ENCODE measurements at places on chromosomes 5 and 9.

- DNase-seq = no peak
These were observed 109.3 kb upstream of the TMEM161B start for GRCh38 chr5:88377705-88378656.

GRCh38 chr9:132944294-132945185, at the start of gene TSC1:
Gene TSC1 (minus strand): TSS chr9:132944616. CDS start chr9:132928872, 15,744 bp downstream.
- DNase-seq = peak; percentile 97

GRCh38 chr9:27676827-27677226, 103.5 kb upstream of the C9orf72 start:
- no peak for DNase-seq

GRCh38 chr9:90851444-90851843, 49.8 kb downstream of the SYK start:
- no peak for DNase-seq

DNA sequence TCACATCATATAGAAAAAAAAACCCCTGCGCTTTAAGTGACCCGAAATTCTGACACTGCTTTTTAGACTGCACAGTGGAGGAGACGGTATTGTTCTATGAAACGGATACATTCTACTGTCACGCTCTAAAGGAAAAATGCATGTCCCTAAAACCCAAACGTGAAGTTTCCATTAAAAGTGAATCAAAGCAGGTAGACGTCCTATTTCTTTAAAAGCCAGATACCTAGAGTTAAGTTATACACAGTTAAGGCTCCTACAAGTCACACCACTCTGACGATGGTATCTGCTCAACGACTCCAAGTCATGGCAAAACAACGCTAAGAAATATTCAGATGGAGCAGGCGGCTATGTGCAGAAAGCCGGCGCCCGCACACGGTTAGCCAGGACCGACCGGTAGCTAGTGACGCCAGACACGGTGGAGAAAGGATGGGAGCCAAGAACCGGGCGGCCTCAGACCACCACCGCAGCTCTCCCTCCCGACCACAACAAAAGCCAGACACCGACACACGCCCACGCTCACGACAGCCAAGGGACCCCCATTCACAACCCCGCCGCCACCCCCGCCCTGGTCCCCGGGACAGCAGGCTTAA, 734 bp downstream of the SKP1 start:
- DNase-seq = no peak

GRCh38 chr5:148733601-148734438, 79.5 kb upstream of the HTR4 start:
- peak; percentile 78 for DNase-seq

DNA sequence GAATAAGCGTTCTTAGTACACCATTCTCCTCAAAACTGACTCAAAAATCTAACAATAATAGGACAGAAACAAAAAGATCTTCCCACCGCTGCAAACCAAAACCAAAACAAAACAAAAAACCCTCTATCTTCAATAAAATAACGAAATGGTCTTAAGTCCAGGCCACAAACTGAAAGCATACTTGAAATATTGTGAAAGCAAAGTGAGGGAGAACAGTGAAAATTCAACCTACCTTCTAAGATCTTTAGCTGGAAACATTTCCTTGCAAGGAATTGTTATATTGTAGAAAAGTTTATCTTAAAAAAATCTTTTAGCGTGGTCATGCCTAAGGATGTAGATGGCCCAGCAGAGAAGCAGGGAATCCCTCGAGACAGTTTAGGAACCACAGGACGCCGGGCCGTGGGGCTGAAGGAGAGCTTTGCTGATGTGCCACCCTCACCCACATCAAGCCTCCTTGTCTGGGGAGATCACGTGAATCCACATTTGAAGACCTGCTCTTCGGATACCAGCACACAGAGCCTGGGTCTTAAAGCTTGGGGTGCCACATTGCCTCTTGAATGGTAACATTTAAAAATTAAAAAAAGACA, 27.8 kb upstream of the LVRN start:
- DNase-seq = no peak

DNA sequence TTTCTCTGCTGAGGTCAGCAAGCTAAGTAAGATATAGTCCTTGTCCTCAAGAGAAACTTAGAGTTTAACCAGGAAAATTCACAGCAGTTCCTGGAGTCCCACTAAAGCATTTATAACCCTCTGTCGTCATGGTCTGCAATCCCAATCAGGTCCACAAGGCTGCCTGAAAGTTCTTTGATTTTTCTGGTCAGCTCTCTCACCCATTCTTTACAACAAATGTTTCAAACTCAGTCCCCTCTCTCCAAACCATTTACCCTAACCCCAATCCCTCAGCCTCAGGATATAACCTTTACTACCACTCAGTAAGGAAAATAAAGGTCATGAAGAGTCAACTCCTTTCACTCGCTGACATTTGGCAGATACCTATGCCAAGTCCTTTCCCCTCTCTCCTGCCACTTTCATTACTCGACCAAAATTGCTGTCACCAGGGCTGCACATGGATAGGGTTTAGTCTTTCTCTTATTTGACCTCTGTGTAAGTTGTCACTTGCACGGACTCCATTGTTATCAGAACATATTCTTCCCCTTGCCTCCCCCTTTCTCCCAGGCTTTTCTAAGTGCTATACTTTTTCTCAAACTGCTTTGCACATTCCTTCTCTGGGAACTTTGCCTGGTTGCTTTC, 936.6 kb downstream of the NR2F1-AS1 start:
- DNase-seq = no peak

GRCh38 chr5:111299831-111300432, 75.7 kb downstream of the CAMK4 start:
- no peak for DNase-seq

DNA sequence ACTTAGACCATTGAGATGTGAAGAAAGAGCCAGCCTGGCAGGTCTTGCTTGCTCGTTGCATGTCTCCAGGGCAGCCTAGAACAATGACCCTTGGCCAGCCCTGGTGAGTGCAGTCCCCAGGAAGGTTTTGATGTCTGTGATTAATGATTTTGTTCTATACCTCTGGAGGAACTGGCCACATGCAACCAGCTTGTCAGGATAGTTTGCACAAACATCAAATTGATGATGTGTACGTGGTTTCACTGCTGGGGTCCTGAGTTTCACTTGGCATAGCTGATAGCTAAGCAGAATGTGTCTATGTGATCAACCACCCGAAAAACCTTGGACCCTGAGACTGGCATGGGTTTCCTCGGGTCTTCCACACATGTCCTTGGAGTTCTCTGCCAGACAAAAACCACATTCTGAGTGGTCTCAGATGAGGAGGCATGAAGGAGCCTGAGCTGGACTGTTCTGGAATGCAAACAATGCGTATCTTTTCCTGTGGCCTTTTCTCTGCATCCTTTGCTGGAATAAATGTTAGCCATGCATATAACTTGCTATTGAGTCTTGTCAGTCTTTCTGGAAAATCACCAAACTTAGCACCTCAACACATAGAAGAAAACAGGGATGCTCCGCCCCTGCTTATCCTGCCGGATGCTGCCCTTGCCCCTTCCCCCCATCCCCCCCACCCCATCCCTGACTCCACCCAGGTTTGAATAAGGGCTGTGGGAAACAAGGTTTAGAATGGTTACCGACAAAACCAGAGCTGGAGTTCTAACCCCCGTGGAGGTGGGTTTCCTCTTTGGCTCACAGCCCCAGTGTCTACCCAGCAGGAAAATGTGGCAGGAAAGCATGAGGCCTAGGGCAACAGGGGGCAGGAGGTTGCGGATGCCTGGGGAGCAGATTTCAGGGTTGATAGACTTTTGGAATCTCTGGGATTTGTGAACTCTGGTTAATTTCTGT, 50.1 kb upstream of the ANKRD33B start:
- DNase-seq = peak; percentile 54

- DNase-seq = no peak
These were observed 16.7 kb upstream of the TNFSF8 start for GRCh38 chr9:114947058-114947457.

DNA sequence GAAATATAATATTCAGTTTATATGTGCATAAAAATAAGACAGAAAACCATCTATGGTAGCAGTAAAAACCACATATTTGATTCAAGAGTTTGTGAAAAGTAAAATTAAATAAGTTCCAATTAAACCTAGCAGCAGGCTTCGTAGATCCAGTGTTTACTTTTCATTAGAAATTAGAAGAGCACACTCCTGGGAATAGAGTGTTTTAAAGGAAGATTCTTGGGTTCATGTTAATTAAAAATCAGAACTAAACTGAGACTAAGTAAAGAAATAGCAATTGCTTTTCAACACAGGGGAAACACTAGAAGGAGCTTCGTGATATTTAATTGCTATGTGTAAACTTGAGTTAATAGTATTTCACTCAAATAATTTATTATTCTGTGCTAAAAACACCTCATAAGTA, 1097.8 kb upstream of the CDH18 start:
- DNase-seq = no peak

- DNase-seq = no peak
These were observed 475.7 kb upstream of the TNC start for GRCh38 chr9:115593587-115594091.

DNA sequence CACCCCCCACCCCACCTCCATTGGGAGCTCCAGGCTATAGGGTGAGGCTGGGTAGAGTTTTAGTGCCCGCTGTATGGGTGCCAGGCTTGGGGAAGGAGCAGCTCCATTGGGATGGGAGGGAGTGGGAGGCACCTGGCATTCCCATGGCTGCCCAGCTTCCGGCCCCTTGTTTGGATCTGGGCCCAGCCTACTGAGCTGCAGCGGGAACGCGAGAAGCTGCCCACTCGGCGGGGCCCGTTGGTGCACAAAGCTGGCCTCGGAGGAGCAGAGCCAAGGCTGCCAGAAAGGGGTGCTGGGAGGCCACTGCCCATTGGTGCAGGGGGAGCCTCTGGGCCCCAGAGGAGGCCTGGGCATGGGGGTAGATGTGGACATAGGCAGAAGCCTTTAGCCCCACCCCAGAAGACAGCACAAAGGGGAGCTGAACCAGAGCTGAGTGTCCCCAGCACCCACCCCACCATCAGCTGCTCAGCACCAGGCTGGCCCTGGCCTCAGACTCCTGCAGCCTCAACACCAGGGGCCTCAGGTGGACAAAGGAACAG, 4.4 kb downstream of the LCN9 start:
- no peak for DNase-seq

DNA sequence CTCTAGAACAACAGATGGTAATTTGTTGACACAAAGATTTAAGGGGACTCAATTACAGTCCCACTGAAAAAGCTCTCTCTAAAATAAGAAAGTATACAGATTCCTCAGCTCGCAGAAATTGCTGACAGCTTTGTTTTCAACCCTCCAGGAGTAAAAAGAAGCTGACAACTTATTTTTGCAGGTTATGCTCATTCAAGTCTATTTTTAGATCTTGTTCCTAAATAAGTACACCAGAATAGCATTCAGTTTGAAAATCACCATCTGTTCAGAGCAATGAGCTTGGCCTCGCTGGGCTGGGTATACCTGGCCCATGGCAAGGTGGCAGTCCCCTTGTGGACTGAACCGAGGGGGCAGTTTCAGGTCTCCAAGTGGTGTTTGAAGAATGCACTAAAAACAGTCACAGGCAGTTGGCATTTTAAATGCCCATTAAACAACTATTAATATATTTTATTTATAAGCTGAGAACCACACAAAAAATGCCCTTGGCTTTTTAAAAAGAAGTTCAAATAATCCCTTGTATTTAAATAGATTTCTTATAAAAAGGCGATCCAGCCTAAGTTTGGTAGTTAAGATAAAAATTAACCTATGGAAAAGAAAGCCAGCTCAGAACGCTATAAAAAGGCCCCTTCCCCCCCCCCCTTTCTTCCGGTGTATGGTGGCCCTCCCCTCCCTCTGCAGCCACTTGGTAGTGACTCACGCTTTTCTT, 169.2 kb downstream of the AUH start:
- DNase-seq = no peak

- DNase-seq = no peak
These were observed 187.6 kb downstream of the PCSK1 start for GRCh38 chr5:96245140-96246091.

- DNase-seq = no peak
These were observed 116.1 kb upstream of the TNC start for GRCh38 chr9:115234094-115234493.

GRCh38 chr5:142842994-142843905, 73.1 kb downstream of the ARHGAP26 start:
- DNase-seq = no peak

DNA sequence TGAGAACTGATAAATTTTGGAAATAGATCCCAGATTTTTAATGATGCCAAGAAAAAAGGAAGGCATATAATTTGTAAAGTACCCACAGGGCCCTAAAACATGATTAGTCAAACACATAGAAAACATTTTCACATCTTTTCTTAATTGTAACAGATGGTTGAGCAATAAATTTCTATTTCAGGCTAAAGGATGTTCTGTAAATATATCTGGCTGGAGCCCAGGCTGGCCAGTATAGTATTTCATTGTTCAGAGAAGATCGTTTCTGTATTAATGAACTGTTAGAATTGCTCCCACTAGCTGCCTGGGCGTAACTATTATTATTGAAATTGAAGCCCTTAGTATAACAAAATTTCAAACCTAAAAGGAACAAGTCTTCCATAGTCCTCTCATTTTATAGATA, 105.3 kb upstream of the SMC2 start:
- no peak for DNase-seq

- no peak for DNase-seq
These were observed 5.7 kb downstream of the FYB1 start for GRCh38 chr5:39213447-39214207.

- no peak for DNase-seq
These were observed 21.5 kb upstream of the DAB2 start for GRCh38 chr5:39446231-39446630.

- peak; percentile 85 for DNase-seq
These were observed 7.1 kb upstream of the AGPAT2 start for GRCh38 chr9:136694163-136694871.

GRCh38 chr5:132987531-132988408, 24.3 kb upstream of the AFF4 start:
- DNase-seq = peak; percentile 23

DNA sequence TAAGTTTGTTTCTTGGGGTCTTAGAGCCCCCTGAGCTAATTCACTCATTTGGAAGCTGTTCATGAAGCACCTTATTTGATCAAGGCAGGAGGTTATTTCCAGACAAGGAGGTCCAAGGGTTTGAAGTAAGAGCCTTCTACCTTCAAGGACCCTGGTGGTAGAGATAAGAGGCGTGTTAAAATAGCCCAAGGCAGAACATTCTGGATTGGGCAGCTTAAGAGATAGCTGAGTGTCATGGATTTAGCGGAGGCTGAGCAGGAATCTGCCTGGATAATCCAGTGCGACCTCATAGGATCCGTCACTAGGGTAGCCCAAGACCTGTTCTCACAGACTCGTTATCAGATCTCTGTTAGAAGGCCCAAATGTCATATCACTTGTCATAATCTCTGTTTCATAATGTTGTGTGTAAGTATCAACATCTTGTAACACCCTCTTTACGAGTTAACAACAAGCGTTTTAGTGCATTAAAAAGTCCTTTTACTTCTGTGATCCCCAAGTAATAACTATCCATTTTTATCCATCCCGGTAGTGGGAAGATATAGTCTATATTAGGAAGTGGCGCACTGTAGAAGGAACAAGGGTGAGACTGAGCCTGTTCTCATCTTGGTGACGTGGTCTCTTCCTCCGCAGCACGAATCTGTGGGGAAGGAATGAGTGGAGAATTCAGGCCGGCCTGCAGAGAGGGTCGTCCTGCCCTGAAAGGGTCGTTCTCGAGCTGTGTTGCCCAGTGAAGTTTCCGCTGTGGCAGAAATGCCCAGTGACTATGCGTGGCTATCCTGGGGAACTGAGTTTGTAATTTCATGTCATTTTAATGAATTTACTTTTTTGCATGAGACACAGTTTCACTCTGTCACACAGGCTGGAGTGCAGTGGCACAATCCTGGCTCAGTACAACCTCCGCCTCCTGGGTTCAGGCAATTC, 28.8 kb downstream of the SLC25A25 start:
- DNase-seq = no peak

- DNase-seq = no peak
These were observed 141.5 kb upstream of the NR4A3 start for GRCh38 chr9:99680191-99680590.

Data from WTC11 (cell line).